ENCODE measurements at places on chromosomes 11 and 22.
A peak's percentile ranks its signal among the peaks of the same experiment; 100 is the strongest.

GRCh38 chr22:26442086-26442756, 13.2 kb downstream of the ASPHD2 start:
- DNase-seq, result no peak

DNA sequence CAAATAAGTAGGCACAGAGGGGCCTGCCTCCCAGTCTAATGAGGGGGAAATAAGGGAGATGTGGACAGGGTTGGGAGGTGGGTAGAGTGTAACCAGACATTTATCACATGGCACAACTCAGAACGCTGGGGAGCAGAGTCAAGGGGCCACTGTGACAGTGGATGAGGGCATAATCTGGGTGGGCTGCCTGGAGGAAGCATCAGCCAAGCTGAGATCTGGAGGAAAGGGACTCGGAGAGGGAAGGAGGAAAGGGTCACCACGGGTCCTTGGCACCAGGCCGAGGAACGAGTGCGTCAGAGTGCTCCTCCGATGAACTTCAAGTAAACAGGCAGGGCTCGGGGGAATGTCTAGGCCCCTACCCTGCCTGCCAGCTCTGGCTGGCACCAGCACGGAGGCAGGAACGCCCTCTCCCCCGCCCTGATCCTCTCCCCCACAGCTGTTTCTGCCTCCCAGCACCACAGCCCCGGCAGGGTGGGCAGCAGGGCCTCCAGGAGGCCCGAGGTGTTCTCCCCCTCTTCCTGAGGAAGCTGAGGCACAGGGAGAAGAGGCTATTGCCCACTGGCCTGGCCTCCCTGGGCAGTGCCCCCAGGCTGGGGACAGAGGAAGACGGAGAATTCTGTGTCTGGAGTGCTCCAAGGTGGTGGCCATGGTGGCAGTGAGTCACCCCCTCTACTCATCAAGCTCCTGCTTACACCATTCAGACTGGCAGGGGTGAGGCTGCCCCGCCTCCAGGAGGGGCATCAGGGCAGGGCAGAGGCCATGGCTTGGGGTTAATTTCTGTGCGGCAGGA, 4.2 kb downstream of the ALDH3B1 start:
- DNase-seq, result no peak

DNA sequence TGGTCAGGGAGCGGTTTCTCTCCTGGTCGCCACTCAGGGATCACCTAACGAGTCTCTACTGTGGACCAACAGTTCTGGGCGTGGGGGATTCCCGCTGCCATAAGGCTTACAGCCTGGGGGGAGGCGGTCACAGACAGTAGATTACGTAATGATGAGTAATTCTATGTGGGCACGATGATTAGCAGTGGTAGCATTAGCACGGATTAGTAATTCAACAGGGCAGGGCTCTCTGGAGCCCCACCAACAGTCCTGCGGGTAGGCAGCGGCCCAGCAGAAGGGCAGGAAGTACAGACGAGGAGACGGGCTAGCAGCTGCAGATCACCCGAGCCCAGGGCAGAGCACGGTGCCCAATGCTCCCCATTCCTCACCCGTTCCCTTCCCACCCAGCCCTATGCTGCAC, 3.6 kb downstream of the SHISAL1 start:
- no peak for DNase-seq

DNA sequence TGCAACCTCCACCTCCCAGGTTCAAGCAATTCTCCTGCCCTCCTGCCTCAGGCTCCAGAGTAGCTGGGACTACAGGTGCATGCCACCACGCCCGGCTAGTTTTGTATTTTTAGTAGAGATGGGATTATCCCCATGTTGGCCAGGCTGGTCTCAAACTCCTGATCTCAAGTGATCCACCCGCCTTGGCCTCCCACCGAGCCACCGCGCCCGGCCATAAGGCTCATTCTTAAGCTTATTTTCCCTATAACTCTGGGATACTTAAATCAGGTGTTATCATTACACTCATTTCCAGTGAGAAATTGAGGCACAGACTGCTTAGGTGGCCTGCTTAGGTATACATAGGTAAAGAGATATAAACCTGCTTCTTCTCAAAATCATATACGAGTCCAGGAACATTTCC, 188.3 kb upstream of the MTNR1B start:
- DNase-seq, result no peak

- no peak for DNase-seq
Observed at GRCh38 chr11:77501758-77502157, 27.9 kb upstream of the PAK1 start.

DNA sequence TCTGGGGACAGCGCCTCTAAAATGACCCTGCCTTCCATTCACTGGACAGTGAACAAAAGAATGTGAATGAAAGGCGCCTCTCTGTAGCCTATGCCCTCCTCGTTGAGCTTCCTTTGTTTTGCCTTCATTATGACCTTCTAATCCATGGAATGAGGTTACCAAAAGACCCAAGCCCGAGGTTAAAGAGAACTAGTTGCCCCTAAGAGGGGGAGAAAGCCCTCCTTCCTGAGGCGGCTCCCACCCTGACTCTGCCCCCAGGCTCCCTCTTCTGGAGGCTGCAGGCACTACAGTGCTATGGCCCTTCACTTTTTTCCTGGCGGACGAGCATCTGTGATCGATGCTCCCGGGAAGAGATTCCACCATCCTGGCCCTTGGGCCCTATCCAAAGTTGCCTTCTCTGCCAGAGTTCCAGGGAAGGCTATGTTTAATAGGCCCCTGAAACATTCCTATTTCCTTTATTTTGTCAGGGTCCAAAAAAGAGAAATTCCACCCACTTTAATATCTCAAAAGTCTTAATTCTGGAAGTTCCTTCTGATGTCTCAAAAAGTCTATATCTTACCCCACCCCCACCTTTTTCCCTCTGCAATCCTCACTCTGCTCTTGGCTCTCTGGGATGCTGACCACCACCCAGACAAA, 147.3 kb downstream of the FEZ1 start:
- DNase-seq, result no peak

- DNase-seq, result no peak
Observed at GRCh38 chr11:111176603-111177002, 68.9 kb upstream of the POU2AF2 start.

GRCh38 chr11:115075356-115075755, 397.0 kb downstream of the NXPE2 start:
- DNase-seq, result no peak

DNA sequence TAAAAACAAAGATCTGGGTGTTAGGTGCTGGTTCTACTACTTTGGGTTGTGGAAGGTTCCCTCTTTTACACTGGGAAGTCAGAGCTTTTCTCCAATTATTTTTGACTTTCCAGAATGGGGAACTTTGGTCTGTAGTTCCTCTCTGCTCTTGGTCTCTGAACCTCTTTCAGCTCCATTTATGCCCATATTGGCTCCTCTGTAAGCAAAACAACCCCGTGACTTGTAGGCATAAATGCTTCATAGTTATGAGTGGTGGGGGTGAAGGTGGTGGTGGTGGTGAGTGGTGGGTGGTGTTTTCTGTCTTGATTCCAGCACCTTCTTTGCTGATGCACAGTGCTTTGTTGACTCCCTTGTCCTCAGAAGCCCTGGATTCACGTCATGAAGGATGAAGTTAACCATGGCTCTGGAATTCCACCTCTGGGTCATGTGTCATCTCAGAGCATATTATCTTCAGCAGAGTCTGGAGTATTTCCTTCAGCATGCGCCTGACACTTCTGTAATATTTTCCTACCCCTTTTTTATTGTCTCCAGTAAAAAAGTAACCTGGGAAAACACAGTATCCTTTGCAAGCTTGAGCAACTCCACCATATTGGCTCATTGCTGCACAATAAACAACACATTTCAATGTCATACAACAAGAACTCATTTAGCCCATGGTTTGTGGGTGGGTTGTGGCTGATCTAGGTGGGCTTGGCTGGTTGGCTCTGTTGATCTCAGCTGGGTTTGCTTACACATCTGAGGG, 24.1 kb upstream of the GRK3 start:
- no peak for DNase-seq

- no peak for DNase-seq
Observed at GRCh38 chr11:65944767-65945166, 513 bp upstream of the TSGA10IP start.

DNA sequence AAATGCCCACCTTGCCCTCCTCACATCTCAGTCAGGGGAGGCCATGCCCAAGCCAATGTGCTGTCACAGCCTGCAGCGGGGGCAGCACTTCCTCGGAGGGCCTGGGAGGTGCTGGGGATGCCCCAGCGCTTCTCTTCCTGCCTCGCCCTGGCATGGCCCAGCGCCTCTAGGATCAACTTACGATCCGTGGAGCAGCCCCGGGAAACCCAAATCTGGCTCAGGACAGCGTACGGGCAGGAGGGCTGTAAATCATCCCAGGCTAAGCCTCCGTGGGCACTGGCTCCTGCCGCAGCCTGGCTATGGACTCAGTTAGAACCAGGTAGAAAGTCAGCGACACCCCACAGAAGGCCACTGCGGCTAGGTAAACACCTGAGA, 60.9 kb upstream of the EMID1 start:
- DNase-seq, result no peak

- DNase-seq, result no peak
Observed at GRCh38 chr11:2400762-2401435, 349 bp downstream of the TSSC4 start.

- no peak for DNase-seq
Observed at GRCh38 chr11:33296695-33297094, 39.5 kb downstream of the HIPK3 start.

GRCh38 chr11:45108070-45109064, 38.1 kb upstream of the PRDM11 start:
- no peak for DNase-seq

- DNase-seq, result no peak
Observed at GRCh38 chr11:69277074-69277809, 16.7 kb upstream of the MYEOV start.

DNA sequence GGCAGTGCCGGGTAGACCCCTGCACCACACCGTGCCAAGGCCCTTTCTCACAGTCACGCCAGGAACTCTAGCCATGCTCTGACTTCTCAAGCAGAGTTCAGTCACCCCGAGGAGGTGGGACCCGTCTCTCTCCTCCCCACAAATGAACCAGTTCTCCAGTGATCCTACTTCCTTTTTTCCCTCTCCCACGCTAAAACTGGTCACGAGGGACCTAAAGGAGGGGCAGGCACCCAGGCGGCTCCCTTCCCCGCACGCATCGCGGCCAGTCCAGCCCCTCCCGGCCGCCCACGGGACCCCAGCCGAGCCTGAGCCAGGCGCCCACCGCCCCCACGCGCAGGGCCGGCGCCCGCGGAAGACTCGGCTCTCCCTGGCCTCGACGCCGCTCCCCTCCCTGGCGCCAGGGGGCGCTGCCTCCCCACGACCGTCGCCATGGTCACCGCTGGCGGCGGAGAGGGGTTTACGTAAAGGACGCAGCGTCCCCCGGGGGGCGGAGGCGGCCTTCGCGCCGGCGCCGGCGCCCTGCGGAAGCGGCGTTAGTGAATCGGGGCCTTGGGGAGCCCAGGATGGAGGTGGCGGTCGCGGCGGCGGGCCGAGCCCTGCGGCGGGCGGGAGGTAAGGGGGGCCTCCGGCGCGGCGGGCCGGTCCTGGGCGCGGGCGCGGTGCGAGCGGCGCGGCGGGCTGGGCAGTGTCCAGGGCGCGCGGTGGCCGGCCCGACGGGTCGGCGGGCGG, at the start of gene DAGLA:
DAGLA (plus strand) TSS at position 499 of the 729 bp plus-strand sequence. CDS start 39,765 bp downstream, outside the sequence.
- DNase-seq, result no peak

- DNase-seq, result no peak
Observed at GRCh38 chr22:36135306-36135980, 25.1 kb downstream of the APOL3 start.

- peak; percentile 50 for DNase-seq
Observed at GRCh38 chr11:102495161-102496042, 35.1 kb downstream of the MMP7 start.
